Retinal pigment epithelial cell (primary cell): ENCODE measurements at places on chromosomes 7 and 10.

DNA sequence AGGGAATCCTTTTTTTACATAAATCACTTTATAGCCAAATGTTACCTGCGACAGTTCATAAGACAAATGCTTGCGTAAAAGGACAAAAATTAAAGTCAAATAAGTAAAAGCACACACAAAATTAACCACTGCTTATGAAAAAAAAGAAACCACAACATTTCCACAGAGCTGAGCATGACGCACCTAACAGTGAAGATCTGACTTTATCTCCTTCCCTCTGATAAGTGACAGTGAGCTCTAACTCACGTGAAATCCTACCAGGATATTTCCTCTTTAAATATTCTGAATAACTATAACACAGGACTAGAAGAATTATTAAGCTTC lies 225.5 kb downstream of the SFMBT2 start:
- DNase-seq, result no peak

- no peak for DNase-seq
Measured at GRCh38 chr7:121053219-121053618, 64.7 kb downstream of the CPED1 start.

- no peak for DNase-seq
Measured at GRCh38 chr7:157335991-157336382, 817 bp upstream of the DNAJB6 start.

DNA sequence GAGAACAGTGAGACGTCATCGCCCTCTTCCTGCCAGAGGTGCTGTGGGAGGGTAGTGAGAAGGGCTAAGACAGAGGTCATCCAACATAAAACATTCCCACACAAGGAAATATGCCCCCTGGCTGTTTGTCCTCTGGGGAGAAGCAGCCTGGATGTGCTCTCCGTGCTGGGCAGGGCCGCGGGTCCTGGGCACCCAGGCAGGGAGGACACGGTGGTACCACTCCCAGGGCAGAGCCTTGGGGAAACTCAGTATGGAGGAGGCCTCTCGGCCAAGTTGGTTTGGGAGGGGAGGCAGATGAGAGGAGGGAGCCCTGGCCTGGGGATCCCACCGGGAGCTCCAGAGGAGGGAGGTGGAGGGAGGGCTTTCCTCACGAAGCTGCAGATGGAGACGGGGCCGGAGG lies 129.4 kb downstream of the GLRX3 start:
- no peak for DNase-seq

DNA sequence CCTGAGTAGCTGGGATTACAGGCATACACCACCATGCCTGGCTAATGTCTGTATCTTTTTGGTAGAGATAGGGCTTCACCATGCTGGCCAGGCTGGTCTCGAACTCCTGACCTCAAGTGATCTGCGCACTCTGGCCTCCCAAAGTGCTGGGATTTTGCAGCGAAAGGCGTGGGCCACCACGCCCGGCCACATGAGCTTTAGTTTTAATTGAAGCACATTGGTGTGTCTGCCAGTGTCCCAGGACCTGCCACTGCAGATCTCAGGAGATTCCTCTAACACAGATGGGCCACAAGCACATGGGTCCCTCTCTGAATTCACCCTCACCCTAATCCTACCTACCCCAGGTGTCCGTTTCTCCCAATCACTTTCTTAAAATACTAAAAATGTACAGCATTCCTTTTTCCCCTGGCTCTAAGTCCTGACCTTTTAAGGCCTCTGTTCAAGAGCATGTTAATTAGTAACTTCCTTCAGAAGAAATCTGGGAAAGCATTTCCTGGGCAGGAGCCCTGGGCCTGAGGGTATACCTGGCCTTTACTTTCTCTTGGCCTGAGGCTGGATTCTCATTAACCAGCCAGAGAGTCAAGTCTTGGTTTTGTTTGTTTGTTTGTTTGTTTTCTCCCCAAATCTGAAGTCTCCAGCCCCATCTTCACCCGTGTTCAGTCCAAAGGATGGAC lies 82.6 kb downstream of the PRPF18 start:
- DNase-seq, result no peak

GRCh38 chr10:58399410-58399809 lies 14.2 kb downstream of the TFAM start:
- DNase-seq, result no peak

GRCh38 chr7:104231054-104232046 lies 23.5 kb upstream of the ORC5 start:
- DNase-seq, result no peak

DNA sequence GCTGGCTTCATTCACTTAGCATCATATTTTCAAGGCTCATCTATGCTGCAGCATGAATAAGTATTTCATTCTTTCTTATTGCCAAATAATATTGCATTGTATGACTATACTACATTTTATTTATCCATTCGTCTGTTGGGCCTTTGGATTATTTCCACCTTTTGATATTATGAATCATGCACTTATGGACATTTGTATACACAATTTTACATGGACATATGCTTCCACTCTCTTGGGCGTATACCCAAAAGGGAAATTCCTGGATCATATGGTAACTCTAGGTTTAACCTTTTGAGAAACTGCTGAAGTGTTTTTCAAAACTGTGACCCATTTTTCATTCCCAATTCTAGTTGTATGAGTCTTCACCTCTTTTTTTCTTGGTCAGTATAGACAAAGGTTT lies 80.3 kb upstream of the GNAI1 start:
- no peak for DNase-seq

GRCh38 chr7:148540041-148540738 lies 50.4 kb upstream of the C7orf33 start:
- peak; percentile 55 for DNase-seq

DNA sequence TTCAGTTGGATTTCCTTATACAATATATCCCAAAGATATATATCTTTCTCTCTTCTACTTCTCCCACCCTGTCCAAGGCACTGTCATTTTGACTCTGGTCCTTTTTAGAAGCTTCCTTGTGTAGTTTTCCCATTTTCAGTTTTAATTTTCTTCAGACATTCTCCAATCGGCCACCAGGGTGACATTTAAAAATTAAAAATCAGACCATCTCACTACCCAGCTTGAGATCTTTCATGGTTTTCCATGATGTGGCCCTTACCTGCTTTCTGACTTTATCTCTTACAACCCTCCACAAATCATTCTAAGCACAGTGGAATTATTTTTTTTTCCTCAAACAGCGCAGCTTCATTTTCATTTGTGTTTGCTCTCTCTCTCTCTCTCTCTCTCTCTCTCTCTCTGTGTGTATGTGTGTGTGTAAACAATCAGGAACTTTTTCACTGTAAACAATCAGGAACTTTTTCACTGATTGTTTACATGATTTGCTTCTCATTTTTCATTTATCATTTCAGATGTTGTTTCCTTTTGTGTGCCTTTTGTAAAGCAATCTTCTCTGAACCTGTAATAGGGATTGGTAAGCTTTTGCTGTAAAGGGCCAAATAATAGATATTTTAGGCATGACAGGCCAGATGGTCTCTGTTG lies 348.9 kb downstream of the ATRNL1 start:
- no peak for DNase-seq

GRCh38 chr10:2556883-2557282 lies 510.5 kb upstream of the PFKP start:
- DNase-seq, result no peak
